Spinal cord (tissue), 10 donors: ENCODE measurements at places on chromosomes 12 and 14. TPM values are rescaled to one million over a fixed set of nuclear protein-coding genes. Genes with fewer than 3 reads are reported as not detected.

DNA sequence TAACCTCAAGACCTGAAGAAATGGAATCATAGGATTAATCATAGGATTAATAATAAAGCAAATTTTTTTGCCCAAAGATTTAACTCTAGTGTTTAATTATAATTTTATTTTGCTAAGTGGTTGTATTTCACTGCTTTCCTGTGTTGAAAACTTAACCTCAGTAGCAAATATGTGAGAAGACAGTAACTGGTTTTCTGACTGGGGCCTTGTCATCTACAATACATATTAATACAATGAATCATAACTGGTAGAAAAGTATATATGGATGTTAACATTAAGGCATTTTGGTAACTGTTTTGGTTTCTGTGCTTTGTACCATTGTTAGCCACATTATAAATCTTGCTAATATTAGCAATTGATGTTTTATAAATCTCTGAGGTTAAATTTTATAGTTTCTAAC is 92.2 kb downstream of the ACSS3 start:
- no peak for DNase-seq

- no peak for DNase-seq
These were observed 240.6 kb downstream of the CPNE8 start for GRCh38 chr12:38664661-38665269.

- DNase-seq: no peak
These were observed 161.1 kb downstream of the SNAPC1 start for GRCh38 chr14:61923348-61923747.

FSCB gene
- total RNA-seq: 0.10 TPM

- no peak for DNase-seq
These were observed 13.8 kb downstream of the TAOK3 start for GRCh38 chr12:118358612-118359540.

GLIPR1L1 gene
- total RNA-seq: not detected

- no peak for DNase-seq
These were observed 119.0 kb upstream of the CPSF6 start for GRCh38 chr12:69120354-69120753.
